ENCODE measurements at places on chromosomes 11 and 22.
A peak's percentile ranks its signal among the peaks of the same experiment; 100 is the strongest.

DNA sequence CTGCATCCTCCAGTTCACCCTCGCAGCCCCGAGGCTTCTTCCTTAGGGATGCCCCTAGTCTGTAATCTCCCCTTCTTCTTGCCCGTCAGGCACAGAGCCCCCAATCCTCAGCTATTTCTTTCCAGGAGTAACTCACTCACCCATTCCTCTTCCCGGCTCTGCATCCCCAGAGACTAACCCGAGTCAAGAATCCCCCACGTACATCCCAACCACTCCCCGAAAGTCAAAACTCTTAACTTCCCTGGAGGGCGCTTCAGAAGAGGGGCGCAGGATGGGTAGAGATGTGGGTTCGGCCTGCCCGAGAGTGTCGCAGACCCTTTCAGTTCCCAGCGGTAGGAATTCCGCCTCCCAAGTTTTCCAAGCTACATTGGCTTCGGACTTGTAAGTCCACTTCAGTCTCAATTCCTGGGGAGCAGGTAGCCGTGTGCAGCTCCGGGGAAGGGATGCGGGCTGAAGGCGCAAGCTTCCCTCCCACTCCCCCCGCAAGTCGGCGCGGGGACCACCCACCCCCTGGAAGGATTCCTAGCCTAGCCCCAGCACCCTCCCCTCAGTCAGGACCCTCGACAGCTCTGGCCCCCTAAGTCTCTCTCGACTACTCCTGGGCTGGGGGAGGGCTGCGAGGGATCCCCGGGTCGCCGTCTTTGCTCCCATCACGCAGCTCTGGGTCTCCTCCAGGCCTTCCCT is 871 bp downstream of the BDNF start:
- DNase-seq: no peak

DNA sequence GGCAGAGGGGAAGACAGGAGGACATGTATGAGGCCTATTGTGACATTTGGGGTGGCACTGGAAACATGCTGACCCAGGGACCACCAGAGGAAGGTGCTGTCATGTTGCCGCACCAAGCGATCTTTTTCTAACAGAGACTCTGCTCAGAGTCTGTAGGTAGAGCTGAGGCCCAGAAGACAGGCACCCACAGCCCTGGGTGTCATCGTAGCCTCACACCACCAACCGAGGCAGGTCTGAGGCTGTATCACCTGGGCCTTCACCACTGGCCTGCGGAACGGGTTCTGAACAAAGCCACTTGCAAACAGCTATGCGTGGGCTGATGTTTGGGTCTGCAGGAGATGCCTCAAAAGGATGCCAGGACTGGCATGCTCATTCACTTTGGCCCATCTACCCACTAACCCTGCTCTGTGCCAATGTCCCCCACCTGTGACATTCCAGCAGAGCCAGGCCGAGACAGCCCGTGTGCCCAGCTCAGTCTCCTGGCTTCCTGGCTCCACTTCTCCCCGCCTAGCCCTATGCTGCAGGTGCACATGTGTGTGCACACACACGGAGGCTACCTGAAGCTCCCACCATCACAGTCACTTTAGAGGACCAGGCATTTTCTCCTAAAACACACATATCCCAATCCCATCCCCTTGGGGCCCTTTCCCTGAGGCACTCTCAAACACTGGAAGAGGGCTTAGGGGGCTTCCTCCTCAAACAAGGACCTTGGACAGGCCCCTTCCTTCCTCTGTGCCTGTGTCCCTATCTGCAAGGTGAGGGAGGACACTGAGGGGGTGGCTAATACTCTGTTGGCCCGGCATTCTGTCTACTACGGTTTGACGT is 3.6 kb downstream of the TRIM29 start:
- DNase-seq: no peak

DNA sequence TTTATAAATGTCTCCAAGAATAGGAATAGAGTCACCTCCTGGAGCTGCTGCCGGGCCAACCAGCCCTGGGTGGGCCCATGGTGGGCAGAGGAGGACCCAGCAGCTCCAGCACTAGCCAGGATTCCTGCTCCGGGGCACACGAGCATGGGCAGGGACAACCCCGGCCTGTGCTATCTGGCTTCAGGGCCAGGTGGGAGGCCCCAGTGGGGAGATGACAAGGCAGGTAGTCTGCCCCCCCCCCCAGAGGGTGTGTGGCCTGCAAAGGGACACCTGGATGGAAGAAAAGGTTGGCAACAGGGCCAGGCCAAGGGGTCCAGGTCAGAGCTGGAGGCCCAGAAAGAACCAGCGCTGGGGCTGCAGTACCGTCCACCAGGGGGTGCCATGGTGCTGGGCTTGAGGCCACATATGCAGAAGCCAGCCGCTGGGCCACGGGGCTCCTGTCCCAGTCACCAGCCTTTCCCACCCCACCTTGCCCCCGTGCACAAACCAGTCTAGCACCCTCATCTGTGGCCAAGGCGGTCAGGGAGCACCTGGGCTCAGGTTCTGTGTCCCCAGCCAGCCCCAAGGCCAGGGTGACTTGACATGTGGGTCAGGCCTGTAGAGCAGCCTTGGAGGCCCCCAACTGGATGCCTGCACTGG is 3.4 kb downstream of the TSPAN32 start:
- peak; percentile 78 for DNase-seq

GRCh38 chr11:107563702-107564101 is 1.8 kb downstream of the ALKBH8 start:
- peak; percentile 27 for DNase-seq

DNA sequence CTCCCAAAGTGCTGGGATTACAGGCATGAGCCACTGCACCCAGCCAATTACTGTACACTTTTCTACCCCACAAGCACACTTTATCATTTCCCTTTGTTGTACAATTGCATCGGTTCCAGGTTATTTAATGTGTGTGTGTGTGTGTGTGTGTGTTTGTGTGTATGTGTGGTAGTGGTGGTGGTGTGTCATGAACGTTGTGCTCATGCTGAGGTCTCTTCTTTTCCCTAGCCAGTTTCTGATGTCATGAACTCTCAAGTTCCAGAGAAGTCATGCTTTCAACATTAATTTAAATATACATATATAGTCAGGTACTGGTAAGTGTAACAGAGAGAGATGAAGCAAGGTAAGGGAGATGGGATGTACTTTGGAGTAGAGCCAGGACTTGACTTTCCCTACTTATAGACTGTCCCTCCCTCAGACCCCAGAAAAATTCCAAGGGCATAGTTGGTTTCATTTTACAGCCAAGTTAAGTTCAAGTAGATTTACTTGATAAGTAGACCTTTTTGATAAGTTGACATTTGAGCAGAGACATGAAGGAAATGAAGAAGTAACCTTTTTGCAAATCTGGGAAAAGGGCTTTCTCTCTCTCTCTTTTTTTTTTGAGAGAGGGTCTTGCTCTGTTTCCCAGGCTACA is 42.7 kb downstream of the WEE1 start:
- no peak for DNase-seq

DNA sequence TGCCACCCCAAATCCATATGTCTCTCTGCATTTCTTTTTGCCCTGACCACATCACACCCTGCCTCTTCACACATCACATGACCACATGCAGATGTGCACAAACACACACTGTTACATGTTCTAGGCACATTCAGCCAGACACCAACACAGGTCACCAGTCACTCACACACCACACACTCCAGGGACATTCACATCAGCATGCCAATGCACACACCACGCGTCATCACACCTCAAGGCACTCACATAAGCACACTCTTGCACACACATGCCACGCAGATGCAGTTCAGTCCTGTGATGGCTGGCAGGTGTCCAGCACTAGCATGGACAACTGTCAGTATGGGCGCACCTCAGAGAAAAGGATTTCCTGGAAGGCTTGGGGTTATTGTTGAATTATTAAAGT is 77.0 kb upstream of the MYOD1 start:
- no peak for DNase-seq

DNA sequence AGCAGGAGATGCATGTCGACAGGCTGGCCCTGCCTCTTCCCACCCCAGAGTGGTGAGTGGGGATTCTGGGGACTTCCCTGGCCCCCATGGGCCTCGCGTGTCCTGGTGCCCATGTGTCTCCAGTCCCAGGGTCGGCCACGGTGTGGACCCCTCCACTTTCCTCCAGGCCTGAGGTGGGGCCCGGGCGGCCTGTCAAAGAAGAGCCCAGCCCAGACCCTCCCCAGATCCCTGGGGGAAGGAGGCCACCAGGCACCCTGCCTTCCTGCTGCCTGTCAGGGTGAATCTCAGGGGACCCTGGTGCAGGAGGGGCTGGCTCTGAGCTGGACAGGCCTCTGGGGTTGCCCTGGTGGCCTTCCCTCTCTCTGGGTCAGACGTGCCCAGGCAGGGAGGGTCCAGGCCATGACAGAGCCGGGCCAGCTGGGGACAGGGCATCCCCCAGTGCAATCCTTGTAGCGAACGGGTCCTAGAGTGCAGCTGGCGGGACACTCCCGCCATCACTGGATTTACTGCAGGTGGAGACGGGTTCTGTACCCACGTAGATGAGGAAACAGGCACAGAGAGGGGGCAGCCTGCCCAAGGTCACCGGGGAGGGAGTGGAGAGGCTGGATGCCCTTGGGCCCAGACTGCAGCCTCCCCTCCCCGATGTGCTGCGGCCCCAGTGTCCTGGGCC is 13.5 kb upstream of the MUC6 start:
- no peak for DNase-seq

DNA sequence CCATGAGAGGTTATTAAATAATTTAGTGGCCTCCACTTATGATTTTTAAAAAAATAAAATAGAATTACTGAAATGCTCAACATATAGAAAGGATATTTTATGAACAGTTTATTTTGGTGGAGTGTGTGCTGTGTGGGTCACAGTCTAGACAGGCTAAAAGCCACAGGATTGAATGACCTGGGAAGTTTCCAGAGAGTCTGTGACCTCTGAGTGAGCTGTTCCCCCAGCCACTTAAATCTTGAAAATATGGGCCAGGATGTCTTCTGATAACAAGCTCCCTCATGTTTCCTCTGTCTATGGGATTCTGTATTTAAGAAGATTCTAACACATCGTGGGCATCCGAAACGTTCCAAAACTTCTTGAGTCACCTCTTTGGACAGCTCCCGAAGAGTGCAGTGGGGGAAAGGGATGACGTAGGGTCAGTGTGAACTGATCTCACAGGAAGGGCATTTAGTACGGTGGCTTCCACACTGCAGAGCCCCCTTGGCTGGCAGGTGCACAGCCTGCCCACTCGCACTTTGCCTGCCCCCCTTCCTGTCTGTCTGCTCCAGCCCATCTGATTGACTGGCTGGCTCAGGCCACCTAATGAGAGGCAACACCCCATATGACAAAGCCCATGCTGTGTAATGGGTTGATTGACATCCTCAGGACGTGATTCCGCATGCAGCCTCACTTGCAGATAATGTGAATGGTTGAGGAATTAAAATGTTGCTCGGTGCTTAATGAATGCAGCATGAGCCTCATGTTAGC is 97.4 kb downstream of the NTM start:
- no peak for DNase-seq

GRCh38 chr11:44192017-44192385 is 96.5 kb downstream of the EXT2 start:
- no peak for DNase-seq

DNA sequence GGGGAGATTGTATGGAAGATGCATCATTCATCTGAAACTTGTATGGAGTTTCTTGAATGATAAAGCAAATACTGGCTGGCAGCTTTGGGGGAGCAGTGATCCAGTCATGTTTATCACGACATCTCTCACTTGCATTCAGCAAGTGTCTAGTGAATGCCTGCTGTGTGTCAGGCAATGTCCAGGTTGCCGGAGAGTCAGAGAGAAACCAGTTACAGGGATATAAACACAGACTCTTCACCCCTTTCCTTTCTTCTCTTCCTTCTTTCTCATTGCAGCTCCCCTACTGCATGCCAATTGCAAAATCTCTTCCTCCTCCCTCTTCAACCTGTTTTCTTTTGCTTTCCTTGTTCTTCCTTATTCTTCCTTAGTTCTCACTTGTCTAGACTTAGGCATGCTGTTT is 206.6 kb upstream of the SEZ6L start:
- no peak for DNase-seq

GRCh38 chr11:69866648-69867047 is 47.4 kb upstream of the FGF3 start:
- no peak for DNase-seq

- peak; percentile 62 for DNase-seq
Observed at GRCh38 chr11:20127671-20128527, 32.4 kb downstream of the DBX1 start.

GRCh38 chr22:37207981-37208380 is 4.3 kb downstream of the SSTR3 start:
- DNase-seq: peak; percentile 47

DNA sequence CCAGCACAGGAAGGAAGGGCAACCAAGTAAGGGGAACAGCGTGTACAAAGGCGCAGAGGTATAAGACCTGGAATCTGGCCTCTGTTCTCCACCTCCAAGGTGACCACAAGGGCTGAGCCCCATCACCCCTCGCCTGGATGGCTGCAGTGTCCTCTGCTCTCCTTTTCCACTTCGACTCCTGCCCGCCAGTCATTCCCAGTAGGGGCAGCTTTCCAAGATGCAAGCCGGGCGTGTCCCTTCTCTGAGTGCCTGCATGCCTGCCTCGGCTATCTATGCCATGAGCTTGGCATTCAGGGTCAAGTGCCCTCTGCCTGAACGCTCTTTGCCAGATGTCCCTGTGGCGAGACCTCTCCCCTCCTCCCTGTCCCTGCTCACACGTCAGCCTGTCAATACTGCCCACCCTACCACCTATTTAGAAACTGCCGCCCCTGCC is 17.0 kb downstream of the FADS3 start:
- no peak for DNase-seq

DNA sequence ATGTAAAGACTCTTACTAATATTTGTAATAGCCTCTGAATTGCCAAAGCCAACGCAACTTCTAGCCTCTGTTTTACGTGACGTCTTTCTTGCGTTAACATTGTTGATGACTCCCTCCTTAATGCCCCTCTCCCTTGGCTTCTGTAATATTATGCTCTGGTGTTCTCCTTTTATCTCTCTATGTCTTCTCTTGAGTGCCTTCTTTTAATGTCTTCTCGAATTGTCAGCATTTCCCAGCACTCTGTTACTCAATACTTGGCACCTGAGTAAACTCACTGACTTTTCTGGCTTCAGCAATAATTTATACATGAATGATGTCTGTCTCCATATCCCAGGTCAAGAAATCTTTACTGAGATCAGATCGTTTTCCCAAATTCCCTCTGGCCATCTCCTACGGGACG is 68.5 kb upstream of the DDI1 start:
- DNase-seq: no peak

GRCh38 chr11:122700666-122701065 is 45.1 kb downstream of the UBASH3B start:
- no peak for DNase-seq

GRCh38 chr22:24134090-24134846 is 47.0 kb upstream of the SUSD2 start:
- peak; percentile 71 for DNase-seq
